ENCODE measurements at places on chromosomes 7 and 10. TPM values are rescaled to one million over a fixed set of nuclear protein-coding genes. Genes with fewer than 3 reads are reported as not detected.

SEMA3D gene
- total RNA-seq: not detected

TET1 gene
- total RNA-seq: 1.5 TPM

LIPF gene
- total RNA-seq: not detected

GDF2 gene
- total RNA-seq: not detected

SOSTDC1 gene
- total RNA-seq: not detected

GRCh38 chr10:32266979-32267378, 80.0 kb downstream of the EPC1 start:
- peaks cover 11% of the 10 kb centered on the region for H3K4me1 ChIP-seq
- H3K27ac ChIP-seq: no peak overlapping the region
- H3K4me3 ChIP-seq: no peak overlapping the region
- no peak for DNase-seq
- H3K36me3 ChIP-seq: peaks cover 49% of the 10 kb centered on the region

- no peak overlapping the region for H3K27ac ChIP-seq
- H3K27me3 ChIP-seq: peaks cover 9% of the 10 kb centered on the region
- no peak for DNase-seq
- H3K4me3 ChIP-seq: no peak overlapping the region
- no peaks in the 10 kb centered on the region for H3K36me3 ChIP-seq
- H3K4me1 ChIP-seq: no peaks in the 10 kb centered on the region
Measured at GRCh38 chr7:106616708-106617051, 44.3 kb downstream of the CCDC71L start.

GRCh38 chr10:110634527-110635209, 9.5 kb upstream of the RBM20 start:
- H3K27me3 ChIP-seq: peaks cover 14% of the 10 kb centered on the region
- H3K36me3 ChIP-seq: no peaks in the 10 kb centered on the region
- no peak overlapping the region for H3K4me3 ChIP-seq
- no peak overlapping the region for H3K27ac ChIP-seq
- no peak for DNase-seq

TSPAN13 gene
- total RNA-seq: 0.40 TPM

DNA sequence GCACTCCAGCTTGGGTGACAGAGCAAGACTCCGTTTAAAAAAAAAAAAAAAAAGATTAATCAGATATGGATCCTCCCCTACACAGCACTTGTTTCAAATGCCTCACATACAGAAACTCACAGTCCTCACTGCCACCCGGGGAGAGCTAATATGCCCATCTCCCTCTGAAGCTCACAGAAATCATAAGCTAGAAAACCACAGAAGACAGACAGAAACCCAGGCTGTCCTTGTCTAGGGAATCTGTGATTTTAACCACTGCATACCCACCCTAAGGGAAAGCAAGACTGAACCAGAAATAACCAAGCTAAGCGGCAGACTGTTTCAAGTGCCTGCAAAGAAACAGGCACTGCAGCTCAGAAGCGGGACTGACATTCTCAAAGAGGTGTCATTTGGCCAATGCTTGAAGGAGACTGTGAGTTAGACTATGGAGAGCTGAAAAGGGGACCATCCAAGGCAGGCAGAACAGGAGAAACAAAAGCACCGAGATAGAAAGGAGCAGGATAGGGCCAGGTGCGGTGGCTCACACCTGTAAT, 37.6 kb downstream of the SLC37A3 start:
- H3K36me3 ChIP-seq: peaks cover 43% of the 10 kb centered on the region
- H3K4me1 ChIP-seq: peaks cover 36% of the 10 kb centered on the region
- no peaks in the 10 kb centered on the region for H3K27me3 ChIP-seq
- H3K27ac ChIP-seq: peak overlapping the region; percentile 69
- no peak for DNase-seq
- H3K4me3 ChIP-seq: no peak overlapping the region

DNA sequence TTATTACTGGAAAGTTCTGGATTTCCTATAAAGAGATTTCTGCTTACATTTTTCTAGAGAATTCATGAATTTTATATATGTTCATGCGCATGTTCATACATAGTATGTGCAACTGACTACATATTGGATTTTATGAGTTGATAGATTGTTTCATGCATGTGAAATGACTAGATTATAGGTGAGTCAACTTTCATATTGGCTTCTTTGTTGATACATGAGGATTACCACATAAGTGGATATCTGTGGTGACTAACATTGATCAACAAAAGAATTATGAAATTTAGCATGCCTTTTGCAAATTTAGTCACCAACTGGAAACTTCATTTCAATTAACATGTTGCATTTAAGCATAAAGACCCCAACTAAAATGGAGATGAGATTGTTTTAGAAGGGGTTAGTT, 99.0 kb downstream of the GNAT3 start:
- H3K27me3 ChIP-seq: no peaks in the 10 kb centered on the region
- no peak for DNase-seq
- no peak overlapping the region for H3K4me3 ChIP-seq
- no peaks in the 10 kb centered on the region for H3K36me3 ChIP-seq
- H3K4me1 ChIP-seq: no peaks in the 10 kb centered on the region

GRCh38 chr7:47433564-47433895, 148.4 kb downstream of the TNS3 start:
- peaks cover 2% of the 10 kb centered on the region for H3K27me3 ChIP-seq
- no peak overlapping the region for H3K27ac ChIP-seq
- no peak overlapping the region for H3K4me3 ChIP-seq
- no peak for DNase-seq

RBM20 gene
- total RNA-seq: 0.03 TPM

DNA sequence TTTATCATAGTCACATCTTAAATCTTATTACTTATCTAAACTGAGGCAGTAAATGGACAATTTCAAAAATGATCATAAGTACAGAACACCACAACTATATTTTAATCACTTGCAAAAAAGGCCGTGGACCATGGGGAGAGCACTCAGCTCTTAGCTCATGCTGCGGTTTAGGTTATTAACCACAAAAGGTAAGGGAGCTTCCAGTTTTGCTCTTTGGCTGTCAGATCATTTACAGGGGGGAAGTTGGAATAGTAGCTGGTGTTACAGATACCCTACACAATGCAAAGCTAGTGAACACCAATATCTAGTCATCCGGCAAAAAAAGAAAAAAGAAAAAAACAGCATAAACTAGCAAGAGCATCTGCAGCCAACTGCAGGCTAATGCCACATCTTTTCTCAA, 147.0 kb downstream of the BBS9 start:
- no peak for DNase-seq
- no peaks in the 10 kb centered on the region for H3K4me1 ChIP-seq
- H3K4me3 ChIP-seq: no peak overlapping the region
- H3K36me3 ChIP-seq: no peaks in the 10 kb centered on the region

DNA sequence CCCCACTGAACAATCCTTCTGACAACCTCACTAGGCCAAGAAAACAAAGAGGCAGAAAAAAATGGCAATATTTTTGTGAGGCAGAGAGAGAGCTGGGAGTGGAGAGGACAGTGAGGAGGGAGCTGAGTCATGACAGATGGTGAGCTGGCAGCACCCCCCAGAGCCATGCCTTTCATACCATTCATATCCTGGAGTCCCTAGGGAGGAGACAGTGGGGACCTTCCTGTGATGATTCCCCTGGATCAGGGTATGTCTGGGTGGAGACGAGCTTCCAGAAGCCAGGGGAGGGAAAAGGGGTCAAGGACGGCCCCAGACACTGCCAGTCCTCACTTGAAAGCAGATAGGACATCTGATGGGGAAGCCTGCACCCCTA, 160.5 kb downstream of the ADAM12 start:
- no peaks in the 10 kb centered on the region for H3K4me1 ChIP-seq
- H3K36me3 ChIP-seq: no peaks in the 10 kb centered on the region

DNA sequence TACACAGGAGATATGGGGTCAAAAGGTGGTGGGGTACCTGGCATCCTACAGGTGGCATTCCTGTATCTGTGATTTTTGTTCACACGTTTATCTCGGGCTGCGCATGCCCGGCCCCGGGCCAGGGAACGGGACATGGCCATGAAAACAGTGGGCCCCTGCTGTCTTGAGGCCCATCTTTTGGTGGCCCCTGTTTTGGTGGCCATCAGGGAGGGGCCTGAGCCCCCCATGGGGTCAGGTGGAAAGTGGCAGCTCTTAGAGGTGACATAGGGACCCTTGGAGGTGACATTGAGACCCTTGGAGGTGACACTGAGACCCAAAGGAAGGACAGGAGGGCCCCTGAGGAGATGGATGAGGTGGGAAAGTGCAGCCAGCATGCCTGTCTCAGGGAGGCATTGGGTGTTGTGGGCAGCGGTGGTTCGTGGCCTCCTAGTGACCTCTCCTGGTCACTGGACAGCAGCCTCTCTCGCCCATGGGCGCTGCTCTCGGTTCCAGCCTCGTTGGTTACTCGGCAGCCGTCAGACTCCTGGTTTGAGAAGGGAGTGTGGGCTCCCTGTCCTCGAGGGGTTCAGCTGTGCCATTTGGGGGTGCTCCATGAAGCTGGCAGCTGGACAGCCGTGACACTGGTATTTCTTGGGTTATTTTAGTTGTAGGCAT, 39.9 kb downstream of the INPP5A start:
- peaks cover 15% of the 10 kb centered on the region for H3K4me1 ChIP-seq
- H3K27me3 ChIP-seq: peaks cover 25% of the 10 kb centered on the region
- no peaks in the 10 kb centered on the region for H3K36me3 ChIP-seq
- H3K4me3 ChIP-seq: no peak overlapping the region

- H3K36me3 ChIP-seq: no peaks in the 10 kb centered on the region
- no peak overlapping the region for H3K4me3 ChIP-seq
- peaks cover 7% of the 10 kb centered on the region for H3K4me1 ChIP-seq
- no peak overlapping the region for H3K27ac ChIP-seq
- no peak for DNase-seq
Measured at GRCh38 chr10:23157691-23158369, 34.3 kb upstream of the PTF1A start.

MMD2 gene
- not detected for total RNA-seq

- peaks cover 42% of the 10 kb centered on the region for H3K4me1 ChIP-seq
- H3K36me3 ChIP-seq: no peaks in the 10 kb centered on the region
- H3K27me3 ChIP-seq: peaks cover 59% of the 10 kb centered on the region
- no peak overlapping the region for H3K4me3 ChIP-seq
- peak; percentile 62 for DNase-seq
Measured at GRCh38 chr7:29285444-29285793, 90.8 kb downstream of the CHN2 start.

DNA sequence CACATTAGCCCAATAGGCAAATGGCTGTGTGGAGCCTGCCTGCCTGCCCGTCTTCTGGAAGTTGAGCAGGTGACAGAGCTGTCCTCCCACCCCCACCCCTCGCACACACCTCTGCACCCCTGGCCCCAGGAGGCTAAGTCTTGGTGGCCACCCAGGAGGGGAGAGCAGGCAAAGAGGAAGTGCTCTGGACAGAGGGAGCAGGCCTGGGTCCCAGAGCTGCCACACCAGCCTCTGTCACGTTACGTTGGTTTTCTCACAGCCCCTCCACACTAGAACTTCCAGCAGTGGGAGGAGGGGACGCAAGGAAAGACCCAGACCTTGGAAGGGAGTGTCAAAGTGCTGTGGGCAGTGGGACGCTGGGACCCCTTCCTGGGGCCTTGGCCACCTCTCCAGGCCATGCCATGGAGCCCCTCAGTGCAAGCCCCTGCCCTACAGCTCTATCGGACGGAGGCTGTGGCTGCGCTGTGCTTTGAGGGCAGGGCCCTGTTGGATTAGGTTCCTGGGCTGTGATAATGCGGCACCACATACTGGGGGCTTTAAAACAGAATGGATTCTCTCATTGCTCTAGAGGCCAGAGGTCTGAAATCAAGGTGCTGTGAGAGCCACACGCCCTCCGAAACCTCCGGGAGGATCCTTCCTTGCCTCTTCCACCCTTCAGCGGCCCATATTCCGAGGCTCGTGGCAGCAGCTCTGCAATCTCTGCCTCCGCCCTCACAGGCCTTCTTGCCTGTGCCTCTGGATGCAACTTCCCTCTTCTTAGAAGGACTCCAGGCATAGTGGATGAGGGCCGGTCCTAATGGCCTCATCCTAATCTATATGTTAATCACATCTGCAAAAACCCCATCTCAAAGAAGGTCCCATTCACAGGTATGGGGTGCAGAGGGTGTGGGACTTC, 9.9 kb downstream of the PRKAG2 start:
- H3K4me1 ChIP-seq: no peaks in the 10 kb centered on the region
- no peak for DNase-seq
- no peak overlapping the region for H3K4me3 ChIP-seq
- no peak overlapping the region for H3K27ac ChIP-seq
- no peaks in the 10 kb centered on the region for H3K36me3 ChIP-seq

DNA sequence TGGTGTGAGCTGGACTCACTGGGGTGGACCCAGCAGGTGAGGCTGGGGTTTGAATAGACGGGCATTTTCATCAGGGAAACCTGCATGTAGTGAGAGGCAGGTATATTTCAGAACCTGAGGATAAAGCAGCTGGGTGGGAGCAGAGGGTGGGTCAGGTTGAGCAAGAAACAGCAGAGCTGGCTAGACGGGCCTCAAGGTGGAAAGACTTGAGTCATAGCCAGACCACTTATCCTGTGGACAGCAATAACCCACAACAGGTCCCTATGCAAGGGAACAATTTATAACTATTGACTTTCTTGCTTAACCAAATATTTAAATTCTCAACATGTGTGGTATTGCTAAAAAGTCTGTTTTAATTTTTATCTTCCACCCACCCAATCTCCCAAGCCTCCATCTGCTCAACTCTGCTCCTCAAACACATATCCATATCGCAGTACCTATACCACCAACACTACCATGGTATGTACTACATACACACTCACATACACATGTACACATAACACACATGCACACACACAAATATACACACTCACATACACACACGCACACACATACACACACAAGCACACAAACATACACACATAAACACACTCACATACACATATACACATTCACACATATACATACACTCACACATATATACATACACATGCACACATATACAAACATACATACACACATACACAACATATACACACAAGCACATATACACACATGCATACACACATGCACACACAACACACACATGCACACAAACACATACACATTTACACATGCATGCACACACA, 129.0 kb upstream of the C7orf33 start:
- H3K36me3 ChIP-seq: no peaks in the 10 kb centered on the region
- peaks cover 4% of the 10 kb centered on the region for H3K4me1 ChIP-seq
- DNase-seq: no peak
- no peak overlapping the region for H3K27ac ChIP-seq
- no peak overlapping the region for H3K4me3 ChIP-seq

DNA sequence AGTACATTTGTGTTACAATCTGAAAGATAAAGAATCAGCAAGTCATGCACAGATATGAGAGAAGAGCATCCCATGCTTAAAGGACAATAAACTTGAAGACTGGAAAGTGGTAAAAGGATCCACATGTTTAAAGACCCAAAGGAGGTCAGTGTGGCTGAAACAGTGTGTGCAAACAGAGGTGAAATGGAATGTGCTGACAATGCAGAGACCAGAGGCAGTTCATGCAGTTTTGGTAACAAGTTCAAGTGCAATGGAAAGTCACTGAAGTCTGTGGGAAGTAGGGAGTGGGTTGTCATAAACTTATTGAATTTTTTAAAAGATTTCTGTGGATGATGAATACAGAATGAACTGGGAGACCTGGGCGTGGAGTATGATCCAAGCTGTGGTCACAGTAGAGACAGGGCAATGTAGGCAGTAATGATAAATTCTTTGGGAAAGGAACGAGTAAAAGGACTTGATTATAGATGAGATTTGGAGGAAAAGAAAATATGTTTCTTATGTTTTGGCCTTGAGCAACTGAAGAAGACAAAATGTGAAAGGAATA, 408.0 kb downstream of the HGF start:
- H3K36me3 ChIP-seq: no peaks in the 10 kb centered on the region
- no peak overlapping the region for H3K4me3 ChIP-seq
- H3K27ac ChIP-seq: no peak overlapping the region
- no peak for DNase-seq
- no peaks in the 10 kb centered on the region for H3K4me1 ChIP-seq

CALML3 gene
- total RNA-seq: not detected

CLEC2L gene
- not detected for total RNA-seq

Data from activated CD4-positive, alpha-beta memory T cell treated with anti-CD3 and anti-CD28 coated beads, Interleukin-2, amount 10 ng/mL, durations not matched to agents 7 days and 5 days (primary cell).